Glomerular endothelial cell (primary cell): ENCODE measurements at places on chromosomes 1 and 21. TPM values are rescaled to one million over a fixed set of nuclear protein-coding genes. Genes with fewer than 3 reads are reported as not detected.
A peak's percentile ranks its signal among the peaks of the same experiment; 100 is the strongest.

Gene NTMT2
- not detected in 2 replicates for total RNA-seq

Gene PRPF38A
- 12.1 and 13.5 TPM in 2 replicates for total RNA-seq

Gene CA6
- total RNA-seq = not detected in 2 replicates

Gene KRTAP10-8
- total RNA-seq = not detected in 2 replicates

Gene ZMYND12
- total RNA-seq = 0.63 TPM in 1 of 2 replicates, not detected in the other

Gene CFAP141
- not detected in 2 replicates for total RNA-seq

Gene SPOCD1
- total RNA-seq = 48.2 and 70.0 TPM in 2 replicates

DNA sequence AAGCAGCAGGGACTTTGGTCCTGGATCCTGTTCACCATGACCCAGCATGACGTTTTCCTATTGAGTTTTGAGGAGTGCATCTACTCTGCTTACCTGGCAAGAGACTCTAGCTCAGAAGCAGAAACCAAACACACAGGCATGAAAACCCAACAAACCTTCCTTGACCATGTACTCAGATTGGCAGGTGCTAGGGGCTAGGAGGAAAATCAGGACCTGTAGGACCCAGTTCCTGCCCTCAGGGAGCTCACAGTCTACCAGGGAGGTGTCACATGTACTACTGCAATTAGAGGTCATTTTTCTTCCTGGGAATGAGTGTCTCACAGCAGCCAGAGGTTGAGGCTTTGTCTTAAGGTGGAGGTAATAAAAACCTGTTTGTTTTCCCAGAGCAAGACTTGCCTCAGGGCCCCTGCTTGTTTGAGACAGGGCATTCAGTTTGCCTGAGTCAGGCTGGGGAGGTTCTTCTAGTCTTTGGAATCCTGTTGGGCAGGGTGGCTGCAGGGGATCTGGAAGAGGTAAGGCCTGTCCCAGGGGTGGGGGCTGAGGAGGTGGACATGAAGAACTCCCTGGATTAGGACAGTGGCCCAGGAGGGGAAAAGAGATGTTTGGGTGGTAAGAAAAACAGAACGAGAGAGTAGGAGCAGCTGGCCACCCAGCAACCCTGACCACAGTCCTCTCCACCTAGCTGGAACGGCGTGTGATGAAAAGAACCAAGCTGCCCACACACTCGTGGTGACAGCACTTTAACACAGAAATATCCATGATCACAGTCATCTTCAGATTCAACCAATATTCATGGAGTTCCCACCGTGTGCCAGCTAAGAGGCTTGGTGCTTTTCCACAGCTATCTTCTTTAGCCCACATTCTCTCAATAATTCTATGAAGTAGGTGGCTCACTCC lies 30.8 kb downstream of the IER5 start:
- no peak for DNase-seq

DNA sequence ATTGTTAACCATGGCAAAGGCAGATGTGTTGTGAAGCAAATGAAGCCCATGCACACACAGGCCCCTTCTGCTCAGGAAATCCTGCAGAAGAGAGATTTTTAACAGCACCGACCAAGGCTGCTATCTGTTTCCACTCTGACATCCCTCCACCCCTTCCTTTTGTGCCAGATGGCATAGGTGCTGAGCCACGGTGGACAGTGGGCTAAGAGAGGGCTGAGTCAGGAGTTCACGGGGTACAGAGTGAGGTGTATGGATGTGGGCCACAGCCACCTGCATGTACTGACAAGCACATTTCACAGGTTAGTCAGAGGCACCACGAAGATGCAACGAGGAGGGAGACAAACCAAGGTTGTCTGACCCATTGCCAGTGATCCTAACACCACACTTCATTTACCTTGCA lies 9.5 kb downstream of the RSPH1 start:
- no peak for DNase-seq

DNA sequence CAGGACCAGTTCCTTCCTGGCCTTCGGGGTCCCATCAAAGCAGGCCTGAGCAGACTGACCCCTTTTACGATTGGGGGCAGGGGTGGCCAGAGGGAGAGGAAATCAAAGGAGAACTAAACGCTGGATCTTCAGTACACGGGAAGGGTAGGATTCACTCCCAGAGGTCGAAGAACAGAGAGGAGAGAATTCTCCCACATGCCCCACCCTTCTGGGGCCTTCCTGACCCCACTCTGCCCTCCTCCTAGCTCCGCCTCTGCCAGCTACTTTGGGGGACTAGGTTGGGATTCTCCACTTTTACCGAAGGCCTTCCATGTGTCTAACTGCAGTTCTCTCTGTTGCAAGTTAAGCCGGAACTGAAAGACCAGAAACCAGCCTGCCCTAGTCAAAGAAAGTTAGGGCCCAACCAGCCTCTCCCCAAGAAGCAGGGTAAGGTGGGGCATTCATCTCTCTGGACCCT lies 654 bp upstream of the ARHGEF2 start:
- no peak for DNase-seq

DNA sequence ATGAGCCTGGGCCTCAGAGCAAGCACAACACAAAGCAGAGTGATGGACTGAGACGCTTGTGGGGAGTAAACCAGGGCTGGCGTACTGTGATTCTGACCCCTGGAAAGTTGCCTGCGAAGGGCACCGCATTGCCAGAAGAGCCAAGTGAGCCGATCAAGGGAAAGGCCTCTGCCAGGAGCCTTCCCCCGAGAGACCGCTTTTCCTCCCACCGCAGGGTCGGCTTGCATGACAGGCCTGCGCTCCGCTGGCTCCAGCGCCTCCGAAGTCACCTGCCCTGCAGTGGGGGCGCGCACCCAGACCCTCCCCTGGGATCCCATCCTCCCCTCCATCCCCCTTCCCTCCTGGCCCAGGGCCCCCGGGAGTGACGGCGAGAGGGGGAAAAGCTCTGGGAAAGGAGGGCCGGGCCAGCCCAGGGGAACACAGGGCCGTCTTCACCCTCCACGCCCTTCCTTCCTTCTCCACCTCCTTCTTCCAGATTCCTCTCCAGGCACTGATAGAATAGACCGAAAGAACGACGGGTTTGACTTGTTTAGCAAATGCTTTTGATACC lies 165.0 kb downstream of the TRIM33 start:
- no peak for DNase-seq

- DNase-seq = no peak
Observed at GRCh38 chr21:25490742-25491141, 116.5 kb downstream of the MRPL39 start.

DNA sequence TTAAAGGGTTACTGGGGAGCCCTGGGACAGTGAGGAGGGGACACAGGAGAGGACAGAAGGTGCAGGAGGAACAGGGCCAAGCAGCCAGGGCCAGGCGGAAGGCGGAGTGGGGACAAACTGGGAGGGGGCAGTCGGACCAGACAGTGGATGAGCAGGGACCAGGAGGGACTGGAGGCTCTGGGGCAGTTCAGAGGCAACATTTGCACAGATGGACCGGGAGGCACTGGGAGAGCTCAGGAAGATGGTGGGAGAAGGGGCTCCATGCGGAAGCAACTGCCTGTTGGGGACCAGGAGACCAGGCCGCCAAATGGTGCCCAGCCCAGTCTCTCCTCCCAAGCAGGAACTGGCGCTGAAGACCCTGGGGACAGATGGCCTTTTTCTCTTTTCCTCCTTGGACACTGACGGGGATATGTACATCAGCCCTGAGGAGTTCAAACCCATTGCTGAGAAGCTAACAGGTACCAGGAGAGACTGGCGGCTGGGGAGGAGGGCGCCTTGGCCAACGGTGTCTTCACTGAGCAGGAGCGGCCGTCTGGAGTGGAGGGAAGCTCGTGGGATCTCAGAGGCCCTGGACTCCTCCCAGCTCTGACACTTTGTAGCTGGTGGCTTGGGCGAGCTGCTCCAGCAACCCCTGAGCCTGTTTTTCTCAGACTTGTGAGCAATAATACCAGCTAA lies 847 bp downstream of the SELENON start:
- DNase-seq = no peak

- no peak for DNase-seq
Observed at GRCh38 chr1:234327577-234328164, 45.6 kb upstream of the COA6 start.

- no peak for DNase-seq
Observed at GRCh38 chr1:170533298-170533697, 1.3 kb downstream of the GORAB start.

DNA sequence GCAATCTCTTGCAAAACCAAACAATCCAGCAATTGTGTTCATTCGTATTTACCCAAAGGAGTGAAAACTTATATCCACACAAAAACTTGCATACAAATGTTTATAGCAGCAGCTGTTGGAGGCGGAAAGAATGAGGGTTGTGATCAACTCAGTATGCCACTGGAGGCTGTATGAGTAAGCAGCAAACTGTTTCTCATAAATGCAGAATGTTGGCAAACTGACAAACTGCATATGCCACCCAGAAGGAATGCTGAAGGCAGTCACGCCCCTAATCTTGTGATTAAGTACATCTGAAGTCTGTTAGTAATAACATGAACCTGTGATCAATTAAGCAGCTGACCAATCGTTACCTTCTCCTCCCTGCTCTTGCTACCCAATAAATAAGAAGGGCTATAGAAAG lies 60.5 kb upstream of the CR2 start:
- DNase-seq = peak; percentile 71

DNA sequence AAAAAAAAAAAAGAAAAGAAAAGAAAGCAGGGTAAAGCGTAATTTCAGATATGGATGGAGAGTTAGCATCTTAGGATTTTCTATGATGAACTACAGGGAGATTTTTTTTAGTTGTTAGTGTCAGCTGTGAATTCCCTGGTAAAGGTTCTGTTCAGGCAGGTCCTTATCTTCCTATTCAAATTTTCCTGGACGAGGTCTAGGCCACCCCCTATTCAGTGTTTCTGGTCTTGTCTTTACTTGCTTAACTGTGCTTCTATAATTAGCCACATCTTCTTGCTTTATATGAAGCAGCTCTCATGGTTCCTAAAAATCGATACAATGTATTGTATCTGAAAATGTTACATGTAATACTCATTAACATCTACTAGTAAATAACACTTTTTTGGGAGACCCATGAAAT lies 157.8 kb downstream of the LHX8 start:
- DNase-seq = no peak

DNA sequence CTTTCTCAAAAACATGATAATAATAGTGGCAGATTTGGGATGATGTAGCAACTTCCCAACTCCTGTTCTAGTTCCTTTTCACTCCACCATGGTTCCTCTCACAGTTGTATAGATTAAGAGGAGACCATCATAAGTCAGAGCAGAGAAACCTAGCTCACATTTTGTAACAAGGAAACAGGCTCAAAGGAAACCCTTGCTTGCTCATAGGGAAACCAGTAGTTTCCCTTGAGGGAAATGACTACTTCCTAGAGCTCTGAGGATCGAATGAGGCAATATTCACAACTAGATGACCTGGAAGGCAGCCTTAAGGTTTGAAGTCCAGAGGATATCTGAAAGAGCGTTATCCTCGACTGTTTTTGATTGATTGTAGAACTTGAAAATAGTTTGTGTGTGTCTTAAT lies 76.1 kb upstream of the C8B start:
- DNase-seq = no peak

GRCh38 chr1:100390531-100390930 lies 38.2 kb downstream of the CDC14A start:
- no peak for DNase-seq
